ENCODE measurements at places on chromosomes 11 and 22. TPM values are rescaled to one million over a fixed set of nuclear protein-coding genes. Genes with fewer than 3 reads are reported as not detected.

FIBIN gene
- total RNA-seq = not detected

PRR5 gene
- total RNA-seq = 40.5 TPM

DNA sequence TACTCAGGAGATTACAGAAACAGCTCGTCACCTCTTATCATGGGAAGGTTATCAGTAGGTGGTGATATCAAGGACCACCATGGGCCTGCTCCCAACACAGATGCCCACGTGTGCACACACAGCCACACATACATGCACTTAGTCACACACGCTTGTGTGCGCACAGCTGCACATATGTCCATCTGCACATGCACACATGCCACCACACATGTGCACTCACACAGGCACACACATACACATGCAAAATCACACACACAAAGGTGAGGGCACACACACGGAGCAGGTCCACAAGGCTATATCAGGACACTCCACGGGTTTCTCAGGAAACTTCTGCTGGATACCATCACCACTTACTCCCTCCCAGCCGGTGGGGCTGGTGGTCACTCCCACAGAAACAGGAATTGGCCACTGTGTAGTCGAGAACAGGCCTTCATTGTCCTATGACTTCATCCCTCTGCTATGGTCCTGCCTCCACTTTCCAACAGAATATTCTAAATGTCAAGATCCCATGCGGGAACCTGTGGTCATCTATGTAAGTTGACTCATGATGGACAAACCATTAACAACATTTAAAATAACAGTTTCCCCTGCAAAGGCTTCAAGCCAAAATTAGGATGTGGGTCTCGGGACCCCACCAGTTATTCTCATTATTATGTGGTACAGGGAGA lies 2.2 kb downstream of the C11orf24 start:
- no peak for DNase-seq

DNA sequence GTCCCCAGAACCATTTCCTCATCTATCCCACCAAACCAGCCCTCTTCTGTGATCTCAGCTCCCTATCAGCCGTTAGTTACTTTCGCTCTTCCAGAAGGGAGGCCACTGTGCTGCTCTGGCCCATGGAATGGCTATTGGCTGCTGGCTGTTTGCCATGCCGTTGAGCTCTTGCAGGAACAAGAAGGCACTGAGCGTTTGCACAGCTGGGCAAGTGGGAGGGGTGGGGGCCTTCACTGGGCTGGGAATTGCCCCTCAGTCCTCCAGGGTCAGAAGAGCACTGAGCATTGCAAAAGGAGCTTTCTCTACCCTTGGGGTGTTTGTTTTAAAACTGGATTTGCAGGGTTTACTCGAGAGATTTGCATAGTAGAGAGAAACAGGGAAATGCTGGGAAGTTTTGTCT lies 129.0 kb upstream of the PARVA start:
- no peak for DNase-seq

GRCh38 chr11:123080015-123080414 lies 18.1 kb upstream of the HSPA8 start:
- DNase-seq = no peak

GRCh38 chr11:2992997-2993325 lies 832 bp upstream of the NAP1L4 start:
- DNase-seq = no peak

- DNase-seq = no peak
These were observed 32.8 kb downstream of the RRM1 start for GRCh38 chr11:4127357-4127756.

DNA sequence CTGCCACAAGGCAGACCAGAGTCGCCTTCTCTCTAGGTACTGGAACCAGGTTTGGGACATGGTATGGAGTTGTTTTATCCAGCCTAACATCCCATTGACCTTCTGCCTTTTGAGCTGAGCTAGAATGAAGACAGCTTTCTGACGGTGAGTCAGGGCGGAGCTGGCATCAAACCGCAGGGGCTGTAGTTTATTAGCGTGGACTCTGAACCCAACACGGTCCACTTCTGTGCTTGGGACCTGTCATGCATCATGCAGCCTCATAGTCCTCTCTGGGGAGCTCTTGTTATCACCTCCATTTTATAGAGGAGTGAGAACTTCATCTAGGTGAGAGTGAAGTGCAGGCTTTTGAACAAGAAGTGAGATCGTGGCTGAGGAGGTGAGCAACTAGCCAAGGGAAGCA lies 8.3 kb downstream of the GAL3ST1 start:
- no peak for DNase-seq
